ENCODE measurements at places on chromosomes 16 and 17.

DNA sequence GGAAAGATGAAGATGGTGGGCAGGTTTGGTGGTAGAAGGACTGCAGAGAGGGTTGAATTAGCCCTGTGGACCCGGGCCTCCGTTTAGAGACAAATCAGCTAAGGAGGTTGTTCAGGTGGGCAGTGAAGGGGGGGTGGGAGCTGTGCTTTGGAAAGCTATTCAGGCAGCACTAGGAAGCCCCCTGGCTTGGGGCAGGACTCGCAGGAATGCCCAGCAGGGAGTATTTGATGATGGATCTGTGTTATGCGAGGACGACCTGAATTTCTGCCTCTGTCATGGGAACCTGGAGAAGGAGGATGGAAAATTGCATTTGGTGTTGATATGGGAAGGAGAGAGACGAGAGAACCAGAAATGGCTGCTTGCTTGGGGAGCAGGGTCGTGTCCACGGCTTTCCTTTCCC lies 3.5 kb downstream of the SPDYE4 start:
- no peak for DNase-seq

GRCh38 chr16:13021996-13022395 lies 120.6 kb downstream of the SHISA9 start:
- no peak for DNase-seq

- DNase-seq: no peak
Observed at GRCh38 chr16:4615384-4616046, 827 bp upstream of the UBALD1 start.

DNA sequence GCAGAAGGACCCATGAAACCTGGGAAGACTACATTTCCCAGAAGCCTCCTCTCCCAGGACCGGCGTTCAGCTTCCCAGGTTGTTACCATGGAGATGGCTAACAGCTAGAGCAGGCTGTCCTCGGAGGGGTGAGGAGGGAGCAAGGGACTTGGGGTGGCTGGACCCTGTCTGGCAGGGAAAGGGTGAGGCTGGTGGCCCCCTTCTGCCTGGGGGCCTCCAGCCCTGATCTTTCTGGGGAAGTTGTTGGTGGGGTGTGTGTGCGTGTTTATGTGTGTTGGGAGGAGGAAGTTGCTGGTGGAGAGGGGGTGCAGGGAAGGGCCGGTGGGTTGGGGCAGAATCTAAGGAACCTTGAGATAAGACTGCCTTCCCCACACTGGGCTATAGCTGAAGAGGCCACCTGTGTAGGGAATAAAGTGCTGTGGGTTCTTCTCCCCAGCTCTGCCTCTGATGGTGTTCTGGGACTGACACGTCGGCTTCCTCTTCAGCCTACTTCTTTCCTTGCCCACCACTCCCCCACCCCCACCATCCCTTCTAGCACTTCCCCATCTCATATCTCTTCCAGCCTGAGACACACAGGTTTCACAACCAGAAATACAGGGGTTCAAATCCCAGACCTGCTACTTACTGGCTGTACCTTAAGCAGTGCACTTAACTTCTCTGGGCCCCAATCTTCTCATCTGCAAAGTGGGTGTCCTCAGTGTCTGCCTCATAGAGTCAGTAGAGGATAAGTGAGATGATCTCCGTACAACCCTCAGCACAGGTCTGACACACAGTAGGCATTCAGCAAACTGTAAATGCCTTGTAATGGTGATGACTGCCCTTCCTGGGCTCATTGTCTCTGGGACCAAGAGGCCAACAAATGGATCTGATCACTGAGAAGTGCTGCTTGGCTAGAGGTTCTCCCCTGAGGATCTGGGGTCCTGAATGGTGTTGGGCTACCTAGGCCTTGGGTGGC lies at the start of gene DRC7:
DRC7 (plus strand) TSS at position 82 of the 955 bp plus-strand sequence. CDS start 3,144 bp downstream, outside the sequence.
- DNase-seq: no peak

GRCh38 chr17:20157001-20157310 lies 147.8 kb downstream of the SPECC1 start:
- DNase-seq: no peak

- peak; percentile 85 for DNase-seq
Observed at GRCh38 chr17:21419299-21420239, 43.4 kb downstream of the KCNJ12 start.

DNA sequence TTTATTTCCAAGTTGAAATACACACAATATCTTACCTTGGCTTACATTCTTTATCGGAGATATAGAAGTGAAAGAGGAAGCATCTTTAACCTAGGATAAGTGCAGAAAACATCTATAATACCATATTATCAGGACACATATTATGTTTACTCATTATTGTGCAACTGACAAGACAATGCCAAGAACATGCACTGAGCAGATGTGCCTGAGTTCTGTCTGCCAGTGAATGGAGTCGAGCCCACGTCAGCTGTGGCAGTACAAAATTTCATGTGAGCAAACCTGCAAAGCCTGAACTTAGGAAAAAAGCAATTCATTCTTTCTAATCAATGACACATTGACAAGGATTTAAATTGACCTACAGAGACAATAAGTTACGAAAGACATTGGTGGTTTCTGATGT lies 154.4 kb downstream of the AXIN2 start:
- DNase-seq: no peak

- DNase-seq: peak; percentile 99
Observed at GRCh38 chr16:57447186-57447962, at the start of the genes CIAPIN1 and COQ9. Gene CIAPIN1 (minus strand): TSS chr16:57447385. CDS start chr16:57440928, 6,457 bp downstream. Gene COQ9 (plus strand): TSS chr16:57447479. CDS start chr16:57447506, 27 bp downstream.

DNA sequence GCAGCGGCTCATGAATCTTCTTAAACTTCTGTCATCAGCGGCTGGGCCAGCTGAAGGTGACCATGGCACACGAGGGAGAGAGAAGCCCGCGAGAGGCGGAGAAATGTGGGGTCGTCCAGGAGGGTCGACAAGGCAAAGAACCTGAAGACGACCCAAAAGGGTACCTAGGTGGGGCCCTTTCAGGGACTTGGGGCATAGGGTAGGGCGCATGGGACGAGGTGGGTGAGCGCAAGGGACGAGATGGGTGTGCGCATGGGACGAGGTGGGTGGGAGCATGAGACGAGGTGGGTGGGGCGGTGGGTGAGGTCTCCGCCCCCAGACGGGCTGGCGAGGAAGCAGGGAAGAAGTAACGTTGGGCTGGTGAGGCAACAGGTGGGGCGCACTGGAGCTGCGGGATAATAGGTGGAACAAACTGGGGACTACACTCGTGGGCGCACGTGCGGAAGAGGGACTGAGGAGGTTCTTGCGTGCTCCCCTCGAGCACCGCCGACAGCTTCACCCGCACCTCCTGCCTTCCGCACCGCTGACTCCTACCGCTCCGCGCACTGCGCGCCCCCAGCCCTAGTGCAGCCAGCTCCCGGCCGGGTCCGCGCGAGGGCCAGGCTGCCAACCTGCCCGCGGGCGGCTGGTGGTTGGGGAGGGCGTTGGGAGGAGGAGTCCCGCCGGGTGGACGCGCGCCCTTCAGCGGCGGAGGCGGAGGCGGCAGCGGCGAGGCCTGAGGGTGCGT lies 23.2 kb upstream of the CRYM start:
- DNase-seq: no peak
